Calu3 (cell line): ENCODE measurements at places on chromosomes 4 and X.

DNA sequence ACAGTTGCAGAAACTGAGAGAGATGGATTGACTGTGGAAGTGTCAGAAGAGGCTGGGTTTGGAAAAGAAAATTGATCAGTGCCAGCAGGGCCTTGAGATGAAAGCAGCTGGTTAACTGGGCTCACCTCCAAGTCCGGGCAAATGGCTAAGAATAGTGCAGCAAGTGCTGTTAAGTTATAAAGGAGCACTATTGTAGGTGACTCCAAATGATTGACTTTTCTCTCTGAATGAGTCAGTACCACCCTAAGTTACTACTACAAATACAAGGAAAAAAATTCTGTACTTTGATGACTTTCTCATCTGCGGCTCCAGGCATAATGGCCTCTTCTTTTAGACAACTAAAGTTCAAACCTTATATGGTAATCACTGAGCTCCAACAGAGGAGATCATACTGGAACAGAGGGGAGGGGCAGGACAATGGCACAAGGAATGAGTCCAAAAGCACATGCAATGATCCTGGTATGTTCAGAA lies 733.4 kb upstream of the INTU start:
- no peak for DNase-seq

DNA sequence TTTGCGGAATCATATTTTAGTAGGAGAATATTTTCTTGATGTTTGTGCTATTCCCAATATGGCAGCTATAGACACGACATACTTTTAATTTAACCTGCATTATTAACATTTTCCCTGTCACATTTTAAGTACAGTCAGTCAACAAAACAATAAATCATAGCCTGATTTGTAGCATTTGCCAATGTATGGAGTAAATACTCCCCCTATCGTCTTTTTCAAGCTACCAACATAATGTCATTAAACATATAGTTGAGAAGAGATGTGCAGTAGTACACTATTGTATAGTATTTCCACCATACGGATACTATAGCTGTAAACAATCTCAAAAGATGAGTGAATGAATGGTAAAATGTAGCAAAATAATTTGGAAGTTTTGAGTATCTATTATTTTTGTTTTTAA lies 303.7 kb upstream of the MAGEB2 start:
- DNase-seq, result no peak

DNA sequence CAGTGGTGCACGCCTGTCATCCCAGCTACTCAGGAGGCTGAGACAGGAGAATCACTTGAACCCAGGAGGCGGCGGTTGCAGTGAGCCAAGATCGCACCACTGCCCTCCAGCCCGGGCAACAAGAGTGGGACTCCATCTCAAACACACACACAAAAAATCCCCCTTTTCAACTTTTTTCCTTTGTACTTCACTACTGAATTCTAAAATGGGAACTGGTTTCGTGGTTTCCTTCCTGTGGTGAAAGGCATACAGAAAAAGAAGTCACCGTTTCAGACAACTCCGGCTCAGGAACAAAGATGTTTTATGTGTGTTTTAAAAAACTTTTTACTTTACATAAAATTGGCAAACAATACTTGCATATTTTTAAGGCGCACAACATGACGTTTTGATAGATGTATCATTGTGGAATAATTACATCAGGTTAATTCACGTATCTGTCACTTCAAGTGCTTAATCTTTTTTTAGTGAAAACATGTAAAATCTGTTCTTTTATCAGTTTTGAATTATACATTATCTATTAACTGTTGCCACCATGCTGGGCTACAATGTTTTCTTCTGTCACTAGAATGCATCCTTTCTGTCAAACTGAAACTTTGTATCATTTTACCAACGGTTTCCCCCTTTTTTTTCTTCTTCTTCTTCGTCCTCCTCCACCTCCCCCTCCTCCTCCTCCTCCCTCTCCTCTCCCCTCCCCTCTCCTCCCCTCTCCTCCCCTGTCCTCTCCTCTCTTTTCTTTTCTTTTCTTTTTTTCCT lies 186.0 kb downstream of the CRLF2 start:
- no peak for DNase-seq

- no peak for DNase-seq
These were observed 917.1 kb downstream of the RAPGEF2 start for GRCh38 chr4:160019936-160020335.

- DNase-seq, result no peak
These were observed 45.3 kb upstream of the NMU start for GRCh38 chr4:55681430-55681829.

DNA sequence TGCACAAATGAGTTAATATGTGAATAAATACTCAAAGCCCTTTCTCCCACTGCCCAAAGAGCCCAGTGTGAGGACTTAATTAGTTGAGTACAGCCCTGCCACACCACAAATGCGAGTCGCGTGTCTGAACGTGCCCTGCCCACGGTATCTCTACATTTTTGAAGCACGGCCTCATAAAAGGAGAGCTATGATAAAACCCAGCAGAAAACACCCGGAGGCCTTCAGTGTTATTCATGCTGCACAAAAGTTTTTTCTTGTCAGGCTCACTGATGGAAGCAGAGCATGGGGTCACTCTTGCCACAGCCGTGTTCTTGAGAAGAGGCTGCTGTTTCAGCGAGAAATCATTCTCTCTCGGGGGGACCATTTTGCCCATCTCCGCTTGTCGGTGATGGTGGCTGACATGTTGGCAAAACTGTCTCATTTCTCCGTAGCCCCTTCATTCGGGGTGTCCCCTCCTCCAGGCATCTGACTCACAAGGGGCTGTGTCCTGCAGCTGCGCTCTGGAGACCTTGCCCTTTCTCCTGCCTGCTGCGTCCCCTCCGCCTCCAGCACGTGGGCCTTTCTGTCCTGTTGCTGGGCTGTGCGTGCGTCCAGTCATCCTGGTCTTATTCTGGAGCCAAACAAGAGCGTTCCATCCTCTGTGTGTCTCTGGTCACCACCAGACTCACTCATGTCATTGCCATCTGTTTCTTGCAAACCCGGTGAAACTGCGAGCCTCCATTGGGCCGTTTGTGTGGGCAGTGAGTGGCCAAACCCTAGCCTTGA lies 88.8 kb downstream of the SORCS2 start:
- no peak for DNase-seq

- DNase-seq, result no peak
These were observed at the start of gene KLHL5 for GRCh38 chr4:39062094-39062769. TSS of gene KLHL5 (plus strand) at chr4:39062232. CDS start at chr4:39062653, 421 bp downstream.

DNA sequence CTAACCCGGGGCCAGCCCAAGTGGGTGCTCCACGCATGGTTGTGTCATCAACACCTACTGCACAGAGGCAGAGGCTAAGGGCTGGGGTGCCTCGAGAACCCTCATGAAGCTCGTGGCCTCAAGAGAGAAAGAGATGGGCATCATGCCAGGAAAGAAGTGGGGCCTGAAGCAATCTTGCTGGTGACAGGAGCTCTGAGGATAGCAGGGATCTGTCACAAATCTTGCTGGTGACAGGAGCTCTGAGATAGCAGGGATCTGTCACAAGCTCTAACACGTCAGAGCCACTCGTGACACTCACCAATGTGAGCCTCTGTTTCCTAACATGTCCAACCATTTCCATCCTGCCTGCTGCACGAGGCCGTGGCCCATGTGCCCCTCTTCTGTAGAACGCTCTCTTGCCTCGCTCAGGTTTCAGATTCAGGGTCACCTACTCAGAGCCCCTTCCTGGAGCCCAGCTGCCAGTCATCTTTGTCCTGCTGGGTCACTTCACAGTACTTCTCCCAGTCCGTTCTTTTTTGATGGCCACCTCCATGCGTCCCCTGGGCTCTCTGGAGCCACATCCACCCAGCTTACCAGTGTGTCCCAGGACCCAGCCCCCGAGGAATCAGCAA lies 21.1 kb downstream of the PNMA6E start:
- no peak for DNase-seq

DNA sequence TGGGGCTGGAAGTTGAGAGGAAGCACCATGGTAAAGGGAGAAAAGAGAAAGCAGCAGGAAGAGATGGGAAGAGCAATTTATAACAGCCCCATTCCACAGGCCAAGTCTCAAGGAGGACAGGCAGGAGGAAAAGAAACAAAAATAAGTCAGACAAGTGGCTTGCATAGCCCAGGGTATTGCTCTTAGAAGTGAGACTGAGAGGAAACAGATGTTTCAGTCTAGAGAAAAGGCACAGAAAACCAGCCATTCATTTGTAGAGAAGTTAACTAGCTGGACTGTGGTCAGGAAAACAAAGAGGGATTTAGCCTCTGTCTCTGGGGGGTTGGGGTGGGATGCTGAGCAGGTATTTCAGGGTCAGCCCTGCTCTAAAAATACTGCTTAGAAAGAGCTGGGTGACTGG lies 175.0 kb upstream of the ARHGEF9 start:
- no peak for DNase-seq

DNA sequence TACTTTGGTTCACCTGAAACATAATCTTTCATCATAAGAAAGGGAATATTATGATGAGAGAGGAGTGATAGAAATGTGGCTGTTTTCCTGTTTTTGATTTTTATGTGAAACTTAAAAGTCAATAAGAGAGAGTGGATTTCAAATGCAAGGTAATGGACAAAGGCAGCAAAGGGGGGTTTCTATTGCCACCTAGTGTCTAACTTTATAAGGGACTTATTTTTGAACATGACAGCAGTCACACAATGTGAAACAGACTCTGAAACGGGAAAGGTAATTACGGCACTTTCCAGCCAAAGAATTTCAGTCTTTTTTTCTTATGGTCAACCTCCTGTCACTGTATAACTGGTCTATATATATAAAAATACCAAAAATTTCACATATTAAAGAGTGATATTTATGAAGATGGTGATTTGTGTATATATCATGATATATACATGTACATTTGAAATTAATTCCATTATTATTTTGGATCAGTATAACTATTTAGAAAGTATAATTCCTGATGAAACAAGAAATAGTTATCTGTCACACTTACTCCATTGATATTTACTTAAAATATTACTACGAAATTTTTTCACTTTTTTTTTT lies 127.1 kb downstream of the FBXO8 start:
- peak; percentile 2 for DNase-seq

DNA sequence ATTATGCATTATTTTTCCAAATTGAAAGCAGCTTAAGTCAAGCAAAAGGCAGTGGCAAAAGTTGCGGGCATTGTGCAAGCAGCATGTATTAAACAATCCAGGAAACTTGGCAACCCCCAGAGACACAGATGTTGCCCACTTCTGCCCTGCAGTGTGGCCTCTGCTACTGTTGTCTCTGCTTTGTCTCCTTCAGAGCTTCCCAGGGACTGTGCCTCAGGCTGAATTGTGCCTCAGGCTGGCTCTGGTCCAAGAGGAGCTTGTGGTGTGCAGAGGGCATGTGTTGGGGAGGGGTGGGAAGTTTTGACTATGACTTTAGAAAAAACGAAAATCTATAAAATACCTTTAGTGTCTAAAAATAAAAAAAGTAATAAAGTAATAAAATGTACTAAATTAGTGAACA lies 201.4 kb downstream of the CCSER1 start:
- peak; percentile 4 for DNase-seq

- DNase-seq, result no peak
These were observed 89.7 kb downstream of the PDHA2 start for GRCh38 chr4:95929448-95930064.

DNA sequence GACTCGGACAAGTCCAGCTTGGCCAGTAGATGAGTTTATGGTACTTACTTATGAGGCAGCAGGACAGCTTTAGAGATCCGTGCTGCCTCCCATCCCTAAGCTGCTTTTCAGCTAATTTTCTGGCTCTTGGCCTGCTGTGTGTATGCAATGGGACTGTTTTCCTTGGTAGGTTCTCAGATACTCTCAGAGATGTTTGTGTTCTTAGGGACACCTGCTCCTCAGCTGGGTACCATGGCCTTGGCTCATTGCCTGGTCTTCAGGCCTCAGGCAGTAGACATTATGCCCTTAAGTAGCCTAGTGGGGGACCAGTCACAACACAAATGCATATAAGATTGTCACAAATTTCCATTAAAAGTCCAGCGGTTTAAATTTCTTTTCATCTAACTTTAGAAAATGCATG lies 688.0 kb downstream of the PCDH7 start:
- DNase-seq, result no peak

DNA sequence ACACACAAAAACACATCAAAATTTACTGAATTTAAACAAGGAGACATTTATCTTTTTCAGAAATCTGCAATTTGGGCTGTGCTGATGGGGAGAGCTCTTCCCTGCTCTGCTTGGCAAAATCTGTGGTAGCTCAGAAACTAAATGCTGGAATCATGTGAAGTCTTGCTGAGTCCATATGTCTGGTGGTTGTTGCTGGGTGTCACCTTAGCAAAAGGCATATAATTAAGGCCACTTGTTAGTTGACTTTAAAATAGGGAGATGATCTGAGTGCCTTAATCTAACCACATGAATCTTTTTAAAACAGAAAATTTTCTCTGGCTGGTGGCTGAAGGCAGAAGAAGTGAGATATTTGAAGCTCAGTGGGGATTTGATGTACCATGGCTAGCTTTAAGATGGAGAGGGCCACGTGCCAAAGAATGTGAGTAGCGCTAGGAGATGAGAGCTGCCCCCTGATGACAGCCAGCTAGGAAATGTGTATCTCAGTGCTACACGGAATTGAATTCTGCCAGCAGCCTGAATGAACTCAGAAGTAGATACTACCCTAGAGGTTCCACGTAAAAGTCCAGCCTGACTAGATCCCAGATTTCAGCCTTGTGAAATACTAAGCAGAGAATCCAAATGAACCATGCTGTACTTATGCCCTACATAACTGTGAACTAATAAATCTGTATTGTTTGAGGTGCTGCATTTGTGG lies 7.6 kb upstream of the GUF1 start:
- DNase-seq, result no peak

GRCh38 chrX:154121961-154122360 lies 22.1 kb upstream of the OPN1LW start:
- DNase-seq, result peak; percentile 79

DNA sequence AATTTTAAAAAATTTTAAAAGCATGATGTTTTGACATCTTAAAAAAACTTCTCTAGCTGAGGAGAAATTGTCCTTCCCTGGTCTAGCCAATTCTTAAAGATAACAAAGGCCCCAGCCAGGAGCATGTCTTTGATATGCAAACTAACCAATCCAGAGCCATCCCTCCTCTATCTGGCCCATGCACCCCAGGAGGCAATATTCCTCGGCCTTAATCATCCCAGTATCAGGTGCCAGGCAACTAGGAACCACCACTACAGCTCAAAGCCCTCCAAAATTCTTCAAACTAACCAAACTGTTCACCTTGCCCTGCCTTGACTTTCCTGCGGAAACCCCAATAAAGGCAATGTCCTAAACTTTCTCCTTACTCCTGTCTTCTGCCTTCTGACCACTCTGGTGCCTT lies 97.8 kb upstream of the USP9X start:
- no peak for DNase-seq

GRCh38 chr4:34269613-34270012 lies 1974.7 kb downstream of the ARAP2 start:
- DNase-seq, result no peak

DNA sequence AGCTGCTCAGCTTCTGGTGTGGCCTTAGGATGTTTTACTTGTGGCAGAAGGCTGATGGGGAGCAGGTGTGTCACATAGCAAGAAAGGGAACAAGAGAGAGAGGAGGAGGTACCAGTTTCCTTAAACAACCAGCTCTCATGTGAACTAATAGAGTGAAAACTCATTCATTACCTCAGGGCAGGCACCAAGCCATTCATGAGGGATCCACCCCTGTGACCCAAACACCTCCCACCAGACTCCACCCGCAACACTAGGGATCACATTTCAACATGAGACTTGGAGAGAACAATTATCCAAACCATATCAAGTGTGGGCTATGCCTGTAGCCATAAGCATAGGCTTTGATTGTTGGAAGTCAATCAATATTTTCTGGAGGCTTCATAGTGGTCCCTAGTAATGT lies 56.0 kb downstream of the GSX2 start:
- DNase-seq, result no peak
